ENCODE measurements at places on chromosomes 6 and 20. TPM values are rescaled to one million over a fixed set of nuclear protein-coding genes. Genes with fewer than 3 reads are reported as not detected.
A peak's percentile ranks its signal among the peaks of the same experiment; 100 is the strongest.

- DNase-seq = peak; percentile 50
- H3K36me3 ChIP-seq = no peaks in the 10 kb centered on the region
- H3K27me3 ChIP-seq = peaks cover 43% of the 10 kb centered on the region
Observed at GRCh38 chr6:17393892-17394631, 667 bp downstream of the CAP2 start.

DNA sequence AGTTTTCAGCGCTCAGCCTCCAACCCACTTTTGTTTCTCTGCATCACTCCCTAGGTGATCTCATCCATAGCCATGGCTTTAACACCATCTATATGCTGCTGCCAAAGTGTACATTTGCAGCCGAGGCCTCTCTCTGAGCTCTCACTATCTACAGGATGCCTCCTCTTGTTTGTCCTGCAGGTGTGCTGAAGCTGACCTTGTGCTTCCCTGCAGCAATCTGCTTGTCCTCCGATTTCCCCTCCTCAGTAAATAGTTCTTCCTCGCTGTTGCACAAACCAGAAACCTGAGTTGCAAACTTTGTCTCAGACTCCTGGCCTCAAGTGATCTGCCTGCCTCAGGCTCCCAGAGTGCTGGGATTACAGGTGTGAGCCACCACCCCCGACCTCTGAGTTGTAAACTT lies 3.7 kb upstream of the TXNDC5 start:
- no peak overlapping the region for H3K4me3 ChIP-seq
- H3K27ac ChIP-seq = no peak overlapping the region
- no peak for DNase-seq
- H3K4me1 ChIP-seq = peaks cover 5% of the 10 kb centered on the region
- H3K27me3 ChIP-seq = peaks cover 3% of the 10 kb centered on the region

DNA sequence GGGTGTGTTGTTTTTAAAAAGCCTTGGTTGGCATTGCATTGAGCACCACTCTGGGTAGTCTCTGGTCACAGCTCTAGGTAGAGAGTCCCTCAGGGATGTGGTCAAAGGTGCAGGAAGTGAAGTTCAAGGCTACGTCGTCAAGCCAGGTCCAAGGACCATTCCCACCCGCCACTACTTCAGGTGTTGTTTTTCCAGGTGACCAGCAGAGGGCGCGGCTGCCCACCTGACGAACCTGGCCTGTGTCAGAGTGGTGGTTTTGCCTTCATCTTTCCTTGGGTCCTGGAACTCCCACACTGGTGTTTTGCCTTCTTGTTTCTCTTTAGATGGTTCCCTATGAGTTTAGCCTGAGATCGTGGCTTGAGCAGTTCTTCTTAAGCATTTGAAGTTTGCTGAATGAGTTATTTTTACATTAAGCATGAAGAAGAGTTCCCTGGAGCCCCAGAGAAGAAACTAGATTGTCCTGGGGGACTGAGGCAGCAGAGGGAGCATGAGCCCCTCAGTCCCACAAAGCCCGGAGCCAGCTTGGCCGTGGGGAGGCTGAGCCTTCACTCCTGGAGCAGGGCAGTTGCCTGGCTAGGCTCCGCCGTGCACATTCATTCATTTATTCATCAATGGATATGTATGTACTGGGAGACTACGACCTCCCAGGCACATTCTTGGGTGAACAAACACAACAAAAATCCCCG lies 5.6 kb upstream of the PHACTR3 start:
- H3K4me3 ChIP-seq = no peak overlapping the region
- no peaks in the 10 kb centered on the region for H3K4me1 ChIP-seq
- no peaks in the 10 kb centered on the region for H3K36me3 ChIP-seq
- no peak overlapping the region for H3K27ac ChIP-seq

TNFRSF6B gene
- not detected for total RNA-seq

GPR31 gene
- not detected for total RNA-seq

ZBP1 gene
- 0.62 TPM for total RNA-seq
